ENCODE measurements at places on chromosomes 7 and 10. TPM values are rescaled to one million over a fixed set of nuclear protein-coding genes. Genes with fewer than 3 reads are reported as not detected.
A peak's percentile ranks its signal among the peaks of the same experiment; 100 is the strongest.

- no peak for DNase-seq
Observed at GRCh38 chr7:37550872-37551271, 102.2 kb upstream of the ELMO1 start.

Gene POM121C
- total RNA-seq: 9.2 TPM

DNA sequence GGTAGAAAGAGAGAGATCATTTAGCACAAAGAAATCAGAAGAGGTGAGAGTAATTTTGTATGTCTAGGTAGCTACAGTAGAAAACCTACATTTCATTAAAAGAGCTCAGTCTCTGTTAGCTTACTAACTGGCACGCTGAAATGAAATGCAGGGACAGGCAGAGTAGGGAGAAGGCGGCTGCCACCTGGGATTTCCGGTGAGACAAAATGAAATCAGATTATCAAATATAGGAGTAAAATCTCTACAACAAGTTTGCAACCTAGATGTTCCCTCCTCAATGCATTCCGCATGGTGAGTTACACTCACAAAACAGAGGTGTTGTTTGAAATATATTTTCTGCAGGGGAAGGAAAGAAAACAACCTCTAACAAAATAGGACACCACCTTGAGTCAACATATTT, 55.9 kb downstream of the VOPP1 start:
- DNase-seq: no peak

Gene GPR37
- 24.3 TPM for total RNA-seq

DNA sequence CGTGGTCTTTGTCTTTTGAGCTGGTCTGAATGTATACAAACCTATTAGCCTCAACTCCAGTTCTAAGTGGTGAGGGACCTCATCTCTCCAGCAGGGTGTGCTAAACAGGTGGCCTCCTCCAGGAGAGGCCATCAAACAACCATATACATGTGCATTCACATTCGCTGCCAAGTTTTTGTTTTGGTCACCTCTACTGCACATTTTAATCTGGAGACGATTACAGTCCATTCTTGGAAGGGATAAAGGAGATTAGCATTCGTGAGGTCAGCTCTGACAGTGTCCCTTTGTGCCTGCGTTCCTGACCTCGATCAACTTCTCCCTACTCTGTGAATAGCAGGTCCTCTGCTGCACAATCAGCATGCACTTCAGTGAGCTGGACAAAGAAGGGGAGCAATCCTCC, 60.8 kb downstream of the RHOBTB1 start:
- no peak for DNase-seq

Gene PNLIPRP2
- total RNA-seq: not detected

DNA sequence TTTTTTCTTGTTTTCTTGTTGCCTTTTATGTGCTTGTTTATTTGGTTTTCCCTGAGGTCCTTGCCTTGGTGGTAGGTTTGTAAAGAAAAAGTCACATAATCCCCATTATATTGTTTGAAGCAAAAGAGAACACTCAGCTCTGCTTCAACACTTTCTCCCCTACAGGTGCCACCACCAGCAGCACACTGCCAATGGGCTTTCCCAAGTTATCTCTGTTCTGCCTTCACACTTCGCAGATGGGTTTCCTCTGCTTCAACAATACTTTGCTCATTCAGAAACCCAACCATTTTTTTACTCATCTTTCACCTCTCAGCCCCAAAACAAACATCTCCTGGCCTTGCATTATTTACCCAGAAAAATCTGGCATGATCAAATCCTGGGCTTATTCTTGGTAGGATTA, 375.1 kb upstream of the TEX47 start:
- no peak for DNase-seq

DNA sequence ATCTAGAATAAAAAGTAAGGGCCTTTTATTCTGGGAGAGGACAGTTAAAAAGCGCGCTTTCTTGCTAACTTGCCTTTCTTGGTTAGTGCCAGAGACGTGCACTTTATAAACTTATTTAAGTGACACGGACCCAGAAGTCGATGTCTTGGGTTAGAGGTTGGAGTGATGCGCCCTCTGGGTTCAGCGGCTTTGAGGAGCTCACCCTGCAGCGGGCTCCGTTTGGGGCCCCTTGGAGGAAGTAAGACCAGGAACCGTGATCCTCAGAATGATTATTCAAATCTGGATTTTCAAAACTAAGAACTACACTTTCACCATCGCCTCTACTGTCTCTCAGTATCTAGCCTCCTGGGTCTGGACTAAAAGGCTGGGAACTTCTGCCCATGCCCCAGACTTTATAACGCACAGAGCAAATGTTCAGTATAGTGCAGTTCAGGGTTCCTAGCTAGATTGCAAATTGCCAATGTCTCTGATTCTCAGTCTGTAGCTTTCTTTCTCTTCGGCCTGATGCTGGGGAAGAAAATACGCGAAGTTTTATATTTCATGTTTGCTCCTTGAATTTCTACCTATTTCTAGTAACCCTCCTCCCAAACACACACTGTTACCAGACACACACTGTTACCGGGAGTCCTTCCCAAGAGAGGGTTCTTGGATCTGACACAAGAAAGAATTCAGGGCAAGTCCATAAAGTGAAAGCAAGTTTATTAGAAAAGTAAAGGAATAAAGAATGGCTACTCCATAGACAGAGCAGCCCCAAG, 18.6 kb upstream of the SMO start:
- DNase-seq: no peak

DNA sequence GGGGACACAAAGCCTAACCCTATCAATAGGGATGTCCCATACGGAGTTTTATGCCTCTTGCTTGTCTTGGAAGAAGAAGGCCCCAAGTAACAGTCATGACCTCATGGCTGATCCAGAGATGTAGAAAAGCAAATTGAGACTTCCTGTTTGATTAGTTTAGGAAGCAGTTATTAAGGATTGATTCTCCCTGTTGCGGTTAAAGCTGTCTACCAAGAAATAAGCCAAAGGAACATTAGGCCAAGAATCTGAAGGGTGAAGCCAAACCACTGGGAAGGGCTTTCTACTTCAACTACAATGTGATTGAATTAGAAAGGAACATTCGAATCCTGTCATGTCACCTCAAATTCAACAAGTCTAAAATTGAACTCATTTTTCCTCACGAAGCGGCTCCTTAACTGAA, 60.5 kb upstream of the AGBL3 start:
- no peak for DNase-seq

Gene SPDYE8
- not detected for total RNA-seq

Gene FAM25C
- total RNA-seq: not detected

Gene ITPRIP
- 1.6 TPM for total RNA-seq

DNA sequence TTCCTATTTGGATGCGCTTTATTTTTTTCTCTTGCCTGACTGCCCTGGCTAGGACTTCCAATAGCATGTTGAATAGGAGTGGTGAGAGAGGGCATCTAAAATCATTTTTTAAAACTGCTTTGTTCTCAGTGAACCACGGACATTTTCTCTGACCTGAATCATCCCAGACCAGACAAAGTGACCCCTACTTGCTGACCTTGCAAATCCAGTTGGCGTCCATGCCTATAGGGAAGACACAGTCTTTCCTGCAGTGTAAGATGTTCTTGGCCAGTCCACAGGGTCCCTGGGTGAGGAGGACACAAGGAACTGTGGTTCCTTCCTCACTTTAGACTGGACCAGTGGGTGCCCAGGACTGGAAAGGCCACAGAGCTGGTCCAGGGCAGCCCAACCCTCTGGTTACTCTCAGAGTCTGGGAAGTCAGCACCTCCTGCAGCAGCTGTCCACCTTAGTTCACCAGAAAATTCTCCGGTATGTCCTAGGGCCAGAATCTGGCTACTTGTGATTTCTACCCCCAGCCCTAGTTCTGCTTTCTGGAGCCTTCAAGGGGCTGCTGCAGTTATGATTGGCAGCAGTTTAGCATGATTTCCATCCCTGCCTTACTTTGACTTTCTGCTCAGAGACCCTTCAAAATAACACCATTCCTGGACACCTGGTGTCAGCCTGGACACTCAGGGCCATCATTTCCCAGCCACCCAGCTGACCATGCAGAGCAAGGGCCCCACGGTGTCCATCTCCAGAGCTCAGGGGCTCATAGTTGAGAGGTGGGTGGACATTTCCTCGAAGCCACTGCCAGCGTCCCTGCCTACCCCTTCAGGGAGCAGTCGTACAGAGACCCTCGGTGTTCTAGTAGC, 19.3 kb downstream of the VIPR2 start:
- DNase-seq: no peak

Gene ALOX5
- total RNA-seq: 0.62 TPM

Gene SPDYE9
- total RNA-seq: not detected

DNA sequence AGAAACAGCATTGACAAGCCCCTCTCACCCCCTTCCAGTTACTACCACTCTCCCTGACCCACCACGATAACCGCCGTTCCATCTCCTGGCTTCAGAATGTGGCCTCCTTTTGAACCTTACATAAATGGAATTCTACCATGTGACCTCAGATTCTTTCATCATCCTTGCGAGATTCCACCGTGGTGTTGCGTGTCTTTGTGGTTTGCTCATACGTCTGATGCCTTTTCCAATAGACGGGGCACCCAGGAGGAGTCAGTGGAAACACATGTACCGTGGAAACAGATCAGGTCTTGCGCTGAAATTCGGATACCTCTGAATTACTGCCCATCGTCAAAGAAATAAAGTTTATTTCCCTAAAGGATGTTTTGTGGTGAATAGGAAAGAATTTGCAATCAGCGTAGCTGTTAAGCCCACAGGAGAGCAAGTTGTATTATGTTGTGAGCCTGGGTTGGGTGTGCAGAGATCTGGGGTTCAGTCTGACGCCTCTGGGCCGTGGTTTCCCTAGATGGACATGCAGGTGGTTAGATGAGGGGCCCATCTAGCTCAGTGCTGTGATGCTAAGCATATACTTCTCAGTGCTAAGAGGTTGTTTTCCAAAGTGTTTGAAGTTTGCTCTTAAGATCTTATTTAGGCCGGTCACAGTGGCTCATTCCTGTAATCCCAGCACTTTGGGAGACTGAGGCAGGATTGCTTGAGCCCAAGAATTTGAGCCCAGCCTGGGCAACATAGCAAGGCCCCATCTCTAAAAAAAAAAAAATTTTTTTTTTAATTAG, 29.1 kb downstream of the GTF2IRD1 start:
- DNase-seq: no peak

Gene ASAH2B
- total RNA-seq: 9.8 TPM

GRCh38 chr10:63763744-63764143, 242.5 kb downstream of the REEP3 start:
- no peak for DNase-seq

DNA sequence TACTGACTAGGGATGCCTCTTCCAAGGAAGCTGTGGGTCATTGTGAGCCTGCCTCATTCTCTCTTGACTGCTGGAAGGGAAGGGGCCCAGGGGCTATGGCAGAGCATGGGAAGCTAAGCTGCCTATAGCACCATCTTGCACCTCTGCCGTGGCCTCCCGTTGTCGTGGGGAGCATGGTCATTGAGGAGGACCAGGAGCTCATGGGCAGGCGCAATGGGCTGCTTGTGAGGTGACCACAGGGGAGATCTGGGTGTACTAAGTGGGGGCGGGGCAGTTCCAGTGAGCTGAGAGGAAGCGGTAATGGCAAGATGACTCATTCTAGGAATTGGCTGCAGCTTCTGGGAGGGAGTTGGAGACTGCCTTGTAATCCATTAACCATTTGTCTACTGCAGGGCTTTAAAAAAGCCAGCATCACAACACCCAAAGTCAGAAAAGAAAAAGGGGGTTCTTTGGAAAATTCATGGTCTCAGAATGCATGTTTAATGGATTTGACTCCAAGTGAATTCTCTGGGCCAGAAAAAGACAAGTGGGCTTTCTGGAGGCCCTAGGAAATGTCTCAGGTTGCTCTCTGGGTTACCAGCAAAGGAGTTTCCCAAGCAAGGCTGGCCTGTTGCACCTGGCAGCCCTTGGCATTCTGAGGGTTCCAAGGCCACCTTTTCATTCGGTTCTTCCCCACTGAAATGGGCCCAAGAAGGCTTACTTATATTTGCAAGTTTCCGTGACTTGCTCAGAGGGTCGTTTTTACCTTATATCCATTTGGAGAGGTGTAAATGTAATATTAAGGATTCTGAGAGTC, 3.6 kb downstream of the DUSP5 start:
- peak; percentile 64 for DNase-seq
